ENCODE measurements at places on chromosomes 11 and 22.

GRCh38 chr11:123425367-123425766, 4.7 kb upstream of the GRAMD1B start:
- no peak for DNase-seq

- no peak for DNase-seq
Observed at GRCh38 chr11:114090225-114090910, 30.9 kb downstream of the ZBTB16 start.

GRCh38 chr22:26629988-26630761, 8.4 kb downstream of the CRYBA4 start:
- no peak for DNase-seq

GRCh38 chr11:28289444-28289843, 181.3 kb downstream of the METTL15 start:
- DNase-seq = no peak

GRCh38 chr11:123253911-123254310, 58.9 kb upstream of the CLMP start:
- DNase-seq = no peak

GRCh38 chr22:23255506-23256170, 75.3 kb downstream of the BCR start:
- DNase-seq = no peak

DNA sequence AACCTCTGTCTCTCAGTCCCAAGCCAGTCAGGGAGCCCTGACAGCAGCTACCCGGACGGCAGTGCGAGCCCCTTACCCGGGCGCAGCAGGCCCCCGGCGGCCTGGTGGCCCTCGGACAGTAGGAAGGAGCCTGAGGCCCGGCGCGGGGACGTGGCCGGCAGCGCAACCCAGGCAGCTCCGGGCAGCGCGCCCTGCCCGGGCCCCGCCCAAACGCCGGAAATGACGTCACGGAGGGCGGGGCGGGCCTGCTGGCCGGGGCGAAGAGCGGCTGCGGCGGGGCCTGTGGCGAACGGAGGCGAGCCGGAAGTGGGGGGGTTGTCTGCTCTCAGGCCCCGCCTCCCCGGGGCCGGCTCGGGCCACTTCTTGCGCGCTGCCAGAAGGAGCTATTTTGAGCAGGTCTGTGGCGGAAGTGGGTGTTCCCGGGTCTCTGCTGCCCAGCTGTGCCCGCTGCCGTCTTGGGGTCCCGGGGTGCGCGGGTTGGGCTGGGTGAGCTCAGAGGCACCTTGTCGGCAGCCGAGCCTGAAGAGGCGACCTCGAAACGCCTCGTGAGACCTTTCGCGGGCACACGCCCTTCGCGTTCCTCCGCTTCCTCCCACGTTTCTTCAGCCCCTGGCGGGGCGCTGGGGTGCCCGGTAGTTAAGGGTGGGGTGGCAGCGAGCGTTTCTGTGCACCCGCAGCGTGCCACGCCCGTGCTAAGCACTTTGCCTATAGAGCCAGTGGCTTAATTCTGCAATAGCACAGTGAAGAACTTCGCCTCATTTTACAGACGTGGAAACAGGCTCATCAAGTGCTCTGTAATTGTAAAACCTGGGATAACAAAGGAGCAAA, at the start of gene C11orf24:
C11orf24 (minus strand) TSS at position 193 of the 828 bp plus-strand sequence. CDS start 8,206 bp downstream, outside the sequence.
- peak; percentile 83 for DNase-seq

GRCh38 chr22:48486134-48486532, 1341.5 kb downstream of the BRD1 start:
- DNase-seq = no peak

DNA sequence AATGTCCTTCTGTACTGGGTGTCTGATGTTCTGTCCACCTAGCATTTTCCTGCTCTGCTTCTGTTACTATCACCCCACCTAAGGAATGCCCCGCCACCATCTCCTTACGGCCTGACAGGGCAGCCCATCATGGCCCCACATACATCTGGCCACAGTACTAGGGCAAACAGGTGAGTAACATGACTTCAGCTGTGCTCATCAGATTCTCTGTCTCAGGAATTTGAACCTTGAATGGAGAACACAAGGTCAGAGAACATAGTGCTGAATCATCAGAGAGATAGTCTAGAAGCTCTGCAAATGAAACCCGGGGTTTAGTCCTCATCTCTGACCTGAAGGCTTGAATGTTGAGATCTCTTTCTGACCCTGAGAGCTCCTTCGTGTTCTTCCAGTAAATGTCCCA, 32.4 kb downstream of the ZC3H12C start:
- no peak for DNase-seq

- DNase-seq = no peak
Observed at GRCh38 chr11:130639369-130639768, 190.9 kb downstream of the ADAMTS15 start.

- DNase-seq = peak; percentile 65
Observed at GRCh38 chr11:65791719-65792213, 4.9 kb downstream of the OVOL1 start.

DNA sequence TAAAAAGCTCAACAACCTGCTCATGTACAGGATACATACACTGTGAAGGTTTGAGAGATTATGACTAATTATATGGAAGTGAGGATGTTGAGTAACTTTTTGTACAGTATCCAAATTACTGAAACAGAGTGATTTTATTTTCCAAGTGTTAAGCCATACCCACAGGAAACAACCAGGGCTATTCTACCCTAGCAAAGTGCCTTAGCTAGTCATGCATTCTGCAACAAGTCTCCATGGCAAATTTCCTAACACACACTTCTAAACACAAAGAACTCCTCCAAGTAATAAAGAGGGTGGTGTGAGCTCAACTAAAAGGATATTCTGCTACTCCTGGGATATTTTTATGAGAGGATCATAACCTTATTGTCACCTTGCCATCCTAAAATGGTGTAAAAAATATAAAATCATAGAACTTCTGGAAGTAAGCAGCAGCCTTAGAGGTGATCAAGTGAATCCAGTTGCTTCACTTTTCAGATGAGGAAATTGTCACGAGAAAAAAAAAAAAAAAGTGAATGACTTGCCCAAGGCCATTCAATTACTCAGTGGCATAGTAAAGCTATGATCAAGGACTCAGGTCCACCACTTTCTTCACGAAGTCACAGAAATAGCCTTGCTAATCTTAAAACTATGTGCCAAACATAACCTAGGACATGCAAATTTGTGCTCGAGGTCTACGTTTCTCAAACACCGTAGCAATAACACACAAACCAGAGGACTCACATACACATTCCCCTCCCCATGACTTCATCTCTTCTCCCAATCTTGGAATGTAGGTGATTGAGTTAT, 4.2 kb downstream of the LGR4 start:
- DNase-seq = no peak

DNA sequence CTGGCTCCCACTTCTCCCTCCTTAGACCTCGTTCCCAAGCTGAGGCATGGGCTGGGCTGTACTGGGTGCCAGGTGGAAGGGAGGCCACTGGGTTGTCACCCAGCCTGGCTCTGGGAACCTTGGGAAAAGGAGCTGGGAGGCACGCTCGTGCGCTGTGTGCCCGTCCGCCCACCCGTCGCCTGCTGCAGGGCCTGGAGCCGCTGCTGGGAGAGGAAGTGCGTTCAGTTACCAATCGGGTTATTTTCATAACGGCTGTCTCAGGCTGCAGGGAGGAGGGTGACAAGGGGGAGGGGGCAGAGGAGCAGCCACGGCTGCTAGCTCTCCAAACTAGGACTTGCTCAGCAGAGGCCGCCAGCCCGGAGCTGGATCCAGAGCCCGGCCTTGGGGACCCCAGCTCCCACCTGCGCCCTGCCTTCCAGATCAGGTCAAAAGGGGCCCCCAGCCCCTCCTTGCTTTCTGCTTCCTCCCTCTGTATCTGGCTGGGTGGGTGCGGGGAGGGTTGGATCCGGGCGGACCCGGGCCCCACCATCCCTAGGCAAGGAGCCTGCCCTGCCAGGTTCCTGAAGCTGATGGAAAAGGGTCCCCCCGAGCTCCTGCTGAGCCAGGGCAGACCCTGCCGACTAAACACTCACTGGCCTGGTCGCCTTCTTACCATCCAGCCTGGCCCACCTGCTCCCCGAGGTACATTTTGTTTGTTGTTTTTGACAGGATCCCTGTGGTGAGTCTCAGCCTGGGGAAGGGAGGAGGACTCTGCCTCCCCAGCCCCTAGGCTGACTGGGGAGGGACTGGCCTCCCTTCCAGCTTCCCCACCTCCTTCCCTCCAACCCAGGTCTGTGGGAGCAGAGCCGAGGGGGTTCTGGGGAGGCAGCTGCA, 14.3 kb downstream of the DGKZ start:
- DNase-seq = no peak

DNA sequence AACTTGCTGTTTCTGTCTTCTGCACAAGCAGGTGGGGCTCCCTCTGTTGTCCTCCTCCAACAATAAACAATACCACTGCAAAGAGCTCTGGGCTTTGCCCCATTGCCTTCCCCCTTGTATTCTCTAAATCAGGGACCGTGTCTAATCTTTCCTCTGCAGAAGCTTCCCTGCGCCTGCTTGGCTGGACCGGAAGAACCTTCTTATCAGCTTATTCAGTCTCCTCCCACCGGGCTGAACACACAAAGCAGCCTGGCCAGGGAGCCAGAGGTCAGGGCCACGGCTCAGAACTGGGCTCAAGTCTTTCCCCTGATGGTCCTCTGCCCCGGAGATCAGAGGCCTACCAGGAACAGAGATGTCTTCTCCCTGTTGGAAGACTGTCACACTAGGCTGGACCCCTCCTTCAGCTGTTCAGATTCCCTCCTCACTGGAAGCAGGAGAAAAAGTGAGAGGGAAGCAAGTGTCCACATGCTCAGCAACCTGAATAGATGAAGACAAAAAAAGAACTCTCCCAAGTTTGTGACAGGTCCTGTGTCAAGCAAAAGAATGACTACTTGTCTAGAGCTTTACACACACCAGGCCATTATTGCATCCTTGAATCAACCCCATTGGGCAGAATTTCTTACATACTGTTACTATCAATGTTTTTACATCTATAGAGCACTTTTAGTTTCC, 63.7 kb downstream of the RAB30 start:
- no peak for DNase-seq

DNA sequence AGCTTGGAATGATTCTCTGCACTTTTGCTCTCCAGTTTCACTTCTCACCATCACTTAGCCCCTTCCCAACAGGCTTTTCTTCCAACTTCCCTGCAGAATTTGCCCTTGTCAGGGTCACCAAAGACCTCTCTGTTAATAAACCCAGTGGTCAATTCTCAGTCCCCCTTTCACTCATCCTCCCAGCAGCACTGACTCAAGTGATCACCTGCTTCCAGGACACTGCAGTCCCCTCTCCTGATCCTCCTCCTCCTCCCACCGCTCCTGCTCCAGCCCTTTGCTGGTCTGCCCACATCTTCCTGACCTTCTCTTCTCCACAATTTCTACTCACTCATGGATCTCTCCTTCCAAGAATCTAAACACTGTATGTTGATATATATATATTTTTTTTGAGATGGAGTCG, 57.9 kb downstream of the SHISAL1 start:
- DNase-seq = no peak

DNA sequence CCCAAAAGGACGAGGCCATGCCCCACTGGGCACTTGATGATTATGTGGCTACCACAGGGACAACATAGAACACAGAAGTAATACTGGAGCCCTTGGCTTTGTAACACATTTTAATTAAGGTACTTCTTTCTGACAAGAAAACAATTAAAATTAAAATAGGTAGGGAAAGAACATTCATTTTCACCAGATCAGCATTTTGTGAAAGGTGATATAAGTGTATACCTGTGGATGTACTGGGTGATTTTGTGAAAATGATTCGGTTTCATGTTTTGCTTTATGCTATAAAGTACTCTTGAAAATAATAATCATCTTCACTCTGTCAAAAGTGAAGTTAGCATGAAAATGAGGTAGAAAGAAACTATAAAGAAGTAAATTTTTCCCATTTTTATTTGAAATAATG, 876 bp downstream of the MS4A12 start:
- DNase-seq = no peak
